ENCODE measurements at places on chromosomes 3 and 15. TPM values are rescaled to one million over a fixed set of nuclear protein-coding genes. Genes with fewer than 3 reads are reported as not detected.
A peak's percentile ranks its signal among the peaks of the same experiment; 100 is the strongest.

Gene ACAD11
- 15.3 TPM for total RNA-seq

DNA sequence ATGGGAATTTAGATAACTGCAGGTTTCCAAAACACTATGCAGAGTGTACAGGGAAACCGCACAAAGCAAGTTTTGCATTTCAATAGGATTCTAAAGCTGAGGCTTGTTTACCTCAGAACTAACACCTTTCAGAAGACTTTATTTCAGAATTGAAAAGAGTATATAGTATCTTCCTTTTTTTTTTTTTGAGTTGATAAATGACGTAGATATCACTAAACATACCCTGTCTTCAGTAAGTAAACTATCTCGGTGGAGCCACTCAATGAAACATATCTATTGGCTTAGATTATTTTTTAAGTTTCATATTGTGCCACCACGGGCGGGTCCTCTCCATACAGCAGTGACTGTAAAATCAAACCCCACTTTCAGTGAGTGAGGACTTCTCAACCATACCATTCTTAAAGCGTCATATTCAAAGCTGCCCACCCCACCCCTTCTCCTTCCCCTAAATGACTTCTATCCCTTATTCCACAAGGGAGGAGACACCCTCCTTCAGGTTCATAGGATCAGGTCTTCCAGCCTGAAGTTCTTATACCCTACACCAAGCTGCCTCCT is 2.0 kb upstream of the TBL1XR1 start:
- H3K4me1 ChIP-seq = peaks cover 23% of the 10 kb centered on the region
- H3K4me3 ChIP-seq = no peak overlapping the region
- DNase-seq = no peak
- H3K27ac ChIP-seq = peak overlapping the region; percentile 86

- DNase-seq = no peak
- no peaks in the 10 kb centered on the region for H3K36me3 ChIP-seq
- H3K4me3 ChIP-seq = peak overlapping the region; percentile 43
- no peaks in the 10 kb centered on the region for H3K27me3 ChIP-seq
- H3K27ac ChIP-seq = no peak overlapping the region
These were observed 140.1 kb downstream of the SMAD6 start for GRCh38 chr15:66841953-66842681.

DNA sequence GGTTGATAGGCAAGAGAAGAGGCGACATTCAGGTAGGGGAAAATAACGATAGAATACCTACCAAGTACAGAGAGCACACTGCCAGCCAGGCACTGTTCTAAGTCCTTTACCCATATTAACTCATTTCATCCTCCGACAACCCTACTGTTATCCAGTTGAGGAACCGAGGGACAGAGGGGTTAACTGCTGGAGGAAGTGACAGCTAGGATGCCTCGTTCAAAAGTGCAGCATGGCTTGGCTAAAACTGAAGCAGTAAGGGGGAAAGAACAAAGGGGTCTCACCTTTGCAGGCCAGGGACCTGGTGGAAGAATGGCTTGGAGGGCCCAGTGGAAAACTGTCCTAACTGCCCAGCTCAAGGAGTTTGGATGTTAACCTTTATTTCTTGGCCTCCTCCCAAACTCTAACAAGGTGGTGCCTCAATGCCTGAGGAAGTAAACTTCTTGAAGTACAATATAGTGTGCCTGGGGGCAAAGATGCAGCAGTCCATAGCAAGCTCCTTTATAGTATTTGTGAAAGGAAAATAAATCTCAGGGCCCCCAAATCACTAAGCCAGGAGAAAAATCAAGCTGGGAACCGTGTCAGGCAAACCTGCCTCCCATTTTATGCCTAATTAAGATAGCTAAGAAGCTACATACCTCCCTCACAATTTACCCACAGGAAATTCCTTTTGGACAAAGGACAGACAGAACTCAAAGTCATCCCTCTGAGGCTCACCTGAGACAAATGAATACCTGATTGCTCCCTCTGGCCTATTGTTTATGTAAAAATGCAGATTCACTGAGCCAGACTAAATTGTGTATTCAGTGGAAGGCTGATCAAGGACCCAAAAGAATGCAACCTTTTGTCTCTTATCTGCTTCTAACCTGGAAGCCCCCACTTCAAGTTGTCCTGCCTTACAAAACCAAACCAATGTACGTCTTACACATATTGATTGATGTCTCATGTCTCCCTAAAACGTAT is 1.6 kb upstream of the ITGB5 start:
- H3K27me3 ChIP-seq = no peaks in the 10 kb centered on the region
- no peak for DNase-seq
- H3K4me3 ChIP-seq = no peak overlapping the region
- H3K27ac ChIP-seq = no peak overlapping the region
- H3K36me3 ChIP-seq = peaks cover 4% of the 10 kb centered on the region
- peaks cover 18% of the 10 kb centered on the region for H3K4me1 ChIP-seq

GRCh38 chr15:68594533-68595259 is 15.9 kb downstream of the CORO2B start:
- no peak for DNase-seq
- no peaks in the 10 kb centered on the region for H3K36me3 ChIP-seq
- H3K27me3 ChIP-seq = no peaks in the 10 kb centered on the region
- peaks cover 6% of the 10 kb centered on the region for H3K4me1 ChIP-seq

Gene CYP19A1
- total RNA-seq = 0.42 TPM

DNA sequence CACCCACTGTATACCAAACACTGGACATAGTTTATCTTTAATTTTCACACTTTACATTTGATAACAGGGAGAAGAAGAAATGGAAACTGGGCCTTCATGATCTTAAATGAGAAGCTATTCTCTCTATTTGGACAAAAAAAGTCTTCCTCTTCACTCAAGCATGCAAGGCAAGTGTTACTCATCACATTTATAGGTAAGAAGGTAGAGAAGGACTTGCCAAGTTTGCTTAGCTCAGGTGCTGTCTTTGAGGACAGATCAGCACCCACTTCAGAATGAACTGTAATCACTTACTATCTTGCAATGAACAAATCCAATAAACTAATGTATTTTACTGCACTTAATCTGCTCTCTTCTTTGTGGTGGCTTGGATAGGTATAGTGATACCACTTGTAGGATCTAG is 1.1 kb upstream of the MYH15 start:
- no peaks in the 10 kb centered on the region for H3K4me1 ChIP-seq
- no peaks in the 10 kb centered on the region for H3K27me3 ChIP-seq

GRCh38 chr3:52194485-52195290 is 3.3 kb upstream of the ALAS1 start:
- no peaks in the 10 kb centered on the region for H3K36me3 ChIP-seq
- no peaks in the 10 kb centered on the region for H3K4me1 ChIP-seq
- no peak overlapping the region for H3K4me3 ChIP-seq
- no peak overlapping the region for H3K27ac ChIP-seq
- no peaks in the 10 kb centered on the region for H3K27me3 ChIP-seq

DNA sequence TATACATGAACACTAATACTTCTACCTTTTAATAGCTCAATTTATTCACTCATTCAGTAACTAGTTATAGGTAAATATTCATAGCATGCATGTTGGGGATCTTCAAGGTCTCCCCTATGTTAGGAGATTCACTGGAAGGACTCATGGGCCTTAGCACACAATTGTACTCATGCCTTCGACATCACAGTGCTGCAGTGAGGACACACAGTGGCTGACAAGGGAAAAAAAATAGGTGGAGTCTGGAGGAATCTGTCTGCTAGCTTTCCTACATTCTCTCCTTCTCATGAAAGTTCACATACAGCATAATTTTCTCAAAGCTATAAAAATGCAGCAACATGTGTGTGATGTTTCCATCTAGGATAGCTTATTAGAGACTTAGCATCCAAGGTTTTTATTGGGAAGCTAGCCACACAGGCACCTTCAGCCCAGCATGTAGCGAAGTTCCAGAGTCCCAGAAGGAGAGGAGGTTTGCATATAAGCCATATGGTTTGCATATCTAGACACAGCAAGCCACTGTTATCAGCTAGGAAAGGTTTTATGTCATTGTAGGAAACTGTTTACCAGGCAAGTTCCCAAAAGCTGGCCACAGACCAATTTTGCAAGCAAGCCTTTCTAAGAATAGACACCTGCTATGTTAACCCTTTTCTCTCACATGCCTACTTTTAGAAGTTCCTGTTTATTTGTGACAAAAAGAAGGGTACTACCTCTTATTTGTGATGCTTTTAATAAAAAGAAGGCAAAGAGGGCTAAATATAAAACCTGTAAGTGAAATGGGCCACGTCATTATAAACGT is 46.4 kb downstream of the MORC1 start:
- no peaks in the 10 kb centered on the region for H3K4me1 ChIP-seq
- no peak overlapping the region for H3K27ac ChIP-seq
- no peaks in the 10 kb centered on the region for H3K27me3 ChIP-seq
- H3K36me3 ChIP-seq = no peaks in the 10 kb centered on the region

Gene CORO2B
- 4.4 TPM for total RNA-seq

DNA sequence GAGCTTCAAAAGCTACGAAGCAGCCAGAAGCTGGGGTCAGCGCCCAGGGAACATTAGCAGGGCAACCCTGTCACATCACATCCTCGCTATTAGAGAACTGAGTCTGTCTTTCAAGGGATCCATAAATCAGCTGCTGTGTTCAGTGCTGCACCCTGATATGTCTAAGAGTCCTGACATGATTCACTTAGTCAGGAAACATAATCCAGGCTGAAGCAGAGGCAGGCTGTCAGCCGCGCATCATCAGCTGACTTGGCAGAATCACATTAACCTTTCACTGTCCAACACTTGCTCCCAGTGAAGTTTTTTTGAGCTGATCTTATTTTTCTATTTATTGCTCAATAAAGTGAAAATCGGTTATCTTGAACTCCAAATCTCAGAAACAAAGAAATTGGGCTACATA is 23.5 kb downstream of the MYH15 start:
- H3K4me1 ChIP-seq = peaks cover 16% of the 10 kb centered on the region
- H3K27ac ChIP-seq = no peak overlapping the region
- H3K27me3 ChIP-seq = no peaks in the 10 kb centered on the region
- peak; percentile 57 for DNase-seq
